ENCODE measurements at places on chromosomes 12 and 14.

DNA sequence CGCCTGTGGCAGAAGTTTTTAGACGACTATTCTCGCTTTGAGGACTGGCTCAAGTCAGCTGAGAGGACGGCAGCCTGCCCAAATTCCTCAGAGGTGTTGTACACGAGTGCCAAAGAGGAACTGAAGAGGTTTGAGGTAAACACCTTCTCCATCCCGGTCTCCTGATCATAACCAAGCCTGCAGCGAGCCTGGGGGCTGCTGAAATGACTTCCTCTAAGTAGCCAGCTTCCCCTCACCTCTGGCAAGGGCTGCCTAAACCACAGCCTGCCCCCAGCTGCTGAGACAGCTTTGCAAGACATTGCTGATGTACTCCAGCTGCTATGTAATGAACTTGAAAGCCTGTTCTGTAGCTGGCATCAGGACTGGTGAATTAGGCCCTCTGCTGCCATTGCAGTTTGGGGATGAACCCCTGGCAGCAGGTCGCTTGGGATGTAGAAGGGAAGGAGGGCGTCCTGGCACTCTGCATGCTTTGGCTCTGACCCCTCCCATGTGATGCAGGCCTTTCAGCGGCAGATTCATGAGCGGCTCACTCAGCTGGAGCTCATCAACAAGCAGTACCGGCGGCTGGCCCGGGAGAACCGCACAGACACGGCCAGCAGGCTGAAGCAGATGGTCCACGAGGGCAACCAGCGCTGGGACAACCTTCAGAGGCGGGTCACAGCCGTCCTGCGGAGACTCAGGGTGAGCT is 84.6 kb downstream of the ESR2 start:
- DNase-seq = no peak

- no peak for DNase-seq
Observed at GRCh38 chr14:24565766-24566165, 10.3 kb downstream of the CTSG start.

DNA sequence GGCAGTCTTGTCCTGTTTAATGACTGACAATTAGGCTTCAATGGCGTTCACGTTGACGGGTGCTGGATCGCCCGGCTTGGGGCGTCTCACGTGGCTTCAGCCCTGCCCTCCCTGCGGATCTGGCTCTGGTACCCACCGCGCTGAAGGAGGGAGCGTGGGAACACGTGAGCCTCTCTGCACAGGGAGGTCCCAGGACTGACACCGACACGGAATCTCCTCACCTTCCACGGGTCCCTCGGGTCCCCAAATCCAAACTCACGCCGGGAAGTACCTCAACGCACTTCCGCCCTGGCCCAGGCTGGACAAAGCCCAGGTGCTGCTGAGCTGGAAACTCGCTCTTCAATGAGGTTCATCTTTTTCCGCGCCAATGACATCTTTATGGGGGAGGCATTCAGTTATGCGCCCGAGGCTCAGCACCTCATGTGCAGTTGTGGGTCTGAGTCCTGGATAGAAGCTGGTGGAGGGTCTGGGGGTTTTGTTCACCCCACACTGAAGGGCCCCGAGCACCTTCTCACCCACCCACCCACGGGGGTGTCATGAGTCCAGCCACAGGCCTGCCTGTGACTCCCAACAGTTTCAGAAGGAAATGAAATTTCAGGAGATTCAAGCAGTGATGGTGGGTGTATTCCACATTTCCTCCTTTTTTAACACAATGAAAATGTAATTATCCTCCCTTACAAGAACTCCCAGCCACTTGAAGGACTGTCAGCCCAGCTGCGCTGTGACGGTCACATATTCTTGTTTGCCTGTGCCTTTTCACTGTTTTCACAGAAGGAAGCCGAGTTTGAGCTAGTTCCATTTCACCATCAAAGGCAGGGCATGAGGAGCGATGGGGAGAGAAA is 251.7 kb upstream of the SFSWAP start:
- no peak for DNase-seq

DNA sequence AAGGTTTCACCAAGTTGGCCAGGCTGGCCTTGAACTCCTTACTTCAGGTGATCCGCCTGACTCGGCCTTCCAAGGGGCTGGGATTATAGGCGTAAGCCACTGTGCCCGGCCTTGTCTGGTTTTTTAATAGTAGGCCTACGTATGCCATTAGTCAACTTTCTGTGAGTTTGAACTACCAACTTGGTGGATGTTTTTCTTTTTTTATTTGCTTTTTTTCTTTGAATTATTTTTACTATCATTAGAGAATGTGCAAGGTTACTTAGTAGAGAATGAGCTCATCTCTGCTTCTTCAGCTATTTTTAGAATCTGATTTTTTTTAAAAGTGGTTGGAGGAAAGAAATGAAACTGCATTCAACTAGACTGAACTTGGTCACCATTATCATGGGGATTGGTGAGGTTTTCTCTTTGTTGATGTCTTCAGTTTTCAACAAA is 51.4 kb downstream of the HMGA2 start:
- no peak for DNase-seq

All from activated CD4-positive, alpha-beta T cell treated with anti-CD3 and anti-CD28 coated beads, Interleukin-2, amount 10 ng/mL, durations not matched to agents 7 days and 5 days (primary cell).